Stimulated activated CD4-positive, alpha-beta T cell treated with anti-CD3 and anti-CD28 coated beads, TNF-alpha, amount 100 ng/mL, for 48 hours (primary cell): ENCODE measurements at places on chromosomes 11 and 22.

DNA sequence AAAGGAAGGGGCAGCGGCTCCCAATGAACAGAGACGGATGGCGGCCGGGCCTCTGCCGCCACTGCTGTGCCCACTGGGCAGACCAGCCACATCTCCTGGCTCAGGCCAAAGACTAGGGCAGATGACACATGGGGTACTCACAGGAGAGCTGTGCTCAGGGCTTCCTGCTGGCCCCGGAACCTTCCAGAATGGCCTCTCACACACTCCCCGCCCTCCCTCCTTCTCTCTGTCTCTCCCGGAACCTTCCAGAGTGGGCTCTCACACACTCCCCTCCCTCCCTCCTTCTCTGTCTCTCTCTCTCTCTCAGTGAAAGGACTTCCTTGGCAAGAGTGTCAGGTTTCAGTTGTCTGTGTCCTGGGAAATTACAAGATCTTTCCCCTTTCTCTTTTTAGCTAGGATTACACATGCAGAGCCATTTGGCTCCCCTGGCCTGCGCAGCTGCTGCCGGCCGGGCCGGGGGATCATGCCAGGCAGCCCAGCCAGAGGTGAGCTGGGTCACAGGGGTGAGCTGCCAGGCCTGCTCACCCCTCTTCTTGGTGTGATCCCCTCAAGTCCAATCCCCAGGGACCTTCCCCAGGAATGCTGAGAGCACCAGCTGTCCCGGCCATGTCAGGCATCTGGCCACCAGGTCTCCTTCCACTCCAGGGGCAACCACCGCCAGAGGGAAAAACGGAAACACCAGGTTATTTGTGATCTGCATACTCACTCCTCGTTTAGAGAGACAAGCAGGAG, 45.3 kb upstream of the ADA2 start:
- DNase-seq: no peak

- no peak for DNase-seq
Measured at GRCh38 chr22:19797086-19798002, 36.8 kb downstream of the TBX1 start.

DNA sequence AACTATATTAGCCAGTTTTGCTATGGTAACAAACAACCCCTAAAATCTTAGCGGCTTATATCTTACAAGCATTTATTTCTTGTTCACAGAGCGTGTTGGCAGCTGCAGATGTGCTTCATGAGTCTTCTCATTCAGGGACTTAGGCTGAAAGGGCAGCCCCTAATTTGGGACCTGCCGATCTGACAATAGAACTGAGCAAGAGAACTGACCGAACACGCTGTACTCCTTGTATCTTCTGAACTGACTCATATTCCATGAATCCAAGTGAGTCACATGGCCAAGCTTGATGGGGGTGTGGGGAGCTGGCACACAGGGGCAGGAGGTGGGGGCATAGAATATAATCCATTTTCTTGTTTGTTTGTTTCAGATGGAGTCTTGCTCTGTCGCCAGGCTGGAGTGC, 481.7 kb upstream of the CADM1 start:
- DNase-seq: no peak

- no peak for DNase-seq
Measured at GRCh38 chr11:70129051-70129592, 51.0 kb downstream of the ANO1 start.

DNA sequence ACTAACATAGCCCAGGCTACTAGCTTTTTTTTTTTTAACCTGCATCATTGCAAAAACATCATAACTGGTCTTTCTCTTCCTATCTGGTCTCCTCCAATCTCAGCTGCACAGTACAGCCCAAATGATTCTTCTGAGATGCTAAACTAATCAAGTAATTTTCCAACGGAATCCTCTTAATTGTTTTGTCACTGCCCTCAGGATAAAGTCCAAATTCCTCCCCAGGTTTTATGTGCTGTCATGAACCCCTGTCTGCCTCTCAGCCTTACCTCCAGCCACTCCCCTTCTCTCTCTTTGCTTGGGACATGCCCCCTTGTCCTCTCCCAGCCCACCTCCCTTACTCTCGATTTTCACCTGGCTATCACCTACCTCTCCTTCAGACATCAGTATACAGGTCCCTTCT, 12.5 kb downstream of the APBB1 start:
- DNase-seq: no peak

GRCh38 chr11:26478710-26479109, 93.4 kb downstream of the MUC15 start:
- no peak for DNase-seq

DNA sequence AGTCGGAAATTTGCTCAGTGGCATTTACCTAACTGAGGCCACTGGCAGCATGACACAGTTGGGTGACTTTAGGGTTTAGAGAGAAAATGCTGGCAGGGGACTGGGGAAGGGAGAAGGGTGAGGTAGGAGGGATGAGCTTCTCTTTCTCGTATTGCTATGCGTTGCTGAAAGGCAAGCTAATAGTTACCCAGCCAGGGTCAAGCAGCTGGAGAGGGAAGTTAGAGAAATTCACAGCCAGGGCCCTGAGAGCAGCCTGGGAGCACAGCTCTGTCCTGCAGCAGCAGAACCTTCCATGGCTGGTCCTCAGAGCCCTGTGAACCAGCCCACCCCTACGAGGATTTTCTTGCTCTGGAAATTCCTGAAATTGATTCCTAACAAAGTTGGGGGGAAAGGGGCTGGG, 679.6 kb downstream of the NTM start:
- DNase-seq: no peak

DNA sequence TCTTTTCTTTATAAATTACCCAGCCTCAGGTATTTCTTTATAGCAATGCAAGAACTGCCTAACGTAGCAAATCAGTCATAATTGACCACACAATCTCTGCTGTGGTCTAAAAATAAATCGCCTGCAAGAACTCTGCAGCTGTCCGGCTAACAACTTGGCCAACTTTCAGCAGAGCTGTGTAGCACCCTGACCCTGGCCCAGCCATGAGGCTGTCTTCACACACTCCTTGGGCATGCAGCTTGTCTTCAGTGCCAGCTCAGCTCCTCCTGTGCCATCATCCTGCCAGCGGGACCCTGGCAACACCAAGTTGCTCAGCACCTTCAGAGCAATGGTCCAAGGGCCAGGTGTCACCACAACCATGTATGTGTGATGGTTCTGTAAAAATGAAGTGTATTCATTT, 355.6 kb downstream of the OPCML start:
- no peak for DNase-seq

DNA sequence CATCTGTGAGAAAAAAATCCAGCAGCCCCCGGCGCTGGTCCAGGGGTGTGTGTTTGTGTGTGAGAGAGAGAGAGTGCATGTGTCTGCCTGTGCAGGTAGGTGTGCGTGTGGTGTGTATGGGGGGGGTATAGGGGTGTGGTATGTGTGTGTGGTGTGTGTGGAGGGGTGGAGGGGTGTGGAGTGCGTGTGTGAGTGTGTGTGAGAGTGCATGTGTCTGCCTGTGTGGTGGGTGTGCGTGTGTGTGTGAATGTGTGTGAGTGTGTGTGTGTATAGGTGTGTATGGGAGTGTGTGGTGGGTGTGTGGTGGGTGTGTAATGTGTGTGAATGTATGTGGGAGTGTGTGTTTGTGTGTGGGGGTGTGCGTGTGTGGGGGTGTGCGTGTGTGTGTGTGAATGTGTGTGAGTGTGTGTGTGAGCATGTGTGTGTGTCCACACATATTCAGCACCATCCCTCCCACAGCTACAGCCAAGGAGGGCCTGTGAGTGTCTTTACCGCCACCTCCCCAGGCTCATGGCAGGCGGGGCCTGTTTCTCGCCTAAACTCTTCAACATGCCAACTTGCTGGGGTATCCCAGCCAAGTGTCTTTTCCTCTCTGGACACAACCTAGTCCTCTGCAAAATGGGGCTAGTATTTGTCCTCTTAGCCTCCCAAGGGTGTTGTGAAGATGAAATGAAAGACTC, 11.9 kb downstream of the LMO1 start:
- no peak for DNase-seq

DNA sequence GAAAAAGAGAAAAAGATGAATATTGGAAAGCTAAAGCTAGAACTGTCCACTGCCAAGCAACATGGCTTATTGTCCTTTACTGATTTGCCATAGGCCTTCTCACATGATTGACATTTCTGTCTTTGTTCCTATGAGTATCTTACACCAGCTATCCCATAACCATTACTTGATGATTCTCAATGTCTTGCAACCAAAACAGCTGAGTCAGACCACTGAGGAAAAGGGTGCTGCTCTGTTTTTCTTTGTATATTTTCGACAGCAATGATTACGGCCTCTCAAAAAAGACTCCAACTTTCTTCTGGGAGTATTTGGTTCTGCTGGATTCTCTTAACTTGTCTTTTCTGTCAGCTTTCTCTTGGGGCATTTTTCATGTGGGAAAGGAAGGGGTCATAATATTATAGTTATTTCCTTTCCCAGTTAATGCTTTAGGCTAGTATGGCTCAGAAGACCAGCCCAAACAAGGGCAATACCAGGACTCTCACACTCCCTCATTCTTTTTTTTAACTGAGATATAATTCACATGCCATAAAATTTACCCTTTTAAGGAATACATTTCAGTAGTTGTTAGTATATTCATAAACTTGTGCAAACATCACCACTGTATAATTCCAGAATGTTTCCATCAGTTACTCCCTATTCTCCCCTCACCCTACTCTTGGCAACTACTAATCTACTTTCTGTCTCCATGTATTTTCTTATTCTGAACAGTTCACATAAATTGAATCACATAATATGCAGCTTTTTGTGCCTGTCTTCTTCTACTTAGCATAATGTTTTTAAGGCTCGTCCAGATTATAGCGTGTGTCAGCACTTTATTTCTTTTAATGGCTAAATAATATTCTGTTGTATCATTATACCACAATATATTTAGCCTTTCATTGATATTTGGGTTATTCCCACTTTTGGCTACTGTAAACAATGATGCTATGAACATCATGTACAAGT, 31.1 kb upstream of the FAR1 start:
- no peak for DNase-seq
